ENCODE measurements at places on chromosomes 5 and 9. TPM values are rescaled to one million over a fixed set of nuclear protein-coding genes. Genes with fewer than 3 reads are reported as not detected.

GRCh38 chr9:37428345-37428744 lies 5.8 kb downstream of the GRHPR start:
- H3K27ac ChIP-seq, result no peak overlapping the region
- H3K4me3 ChIP-seq, result no peak overlapping the region
- H3K36me3 ChIP-seq, result peaks cover 26% of the 10 kb centered on the region
- DNase-seq, result no peak
- H3K4me1 ChIP-seq, result peaks cover 19% of the 10 kb centered on the region

GRCh38 chr5:79456890-79457583 lies 56.9 kb downstream of the HOMER1 start:
- no peaks in the 10 kb centered on the region for H3K27me3 ChIP-seq
- H3K27ac ChIP-seq, result no peak overlapping the region
- no peaks in the 10 kb centered on the region for H3K36me3 ChIP-seq
- DNase-seq, result no peak
- no peaks in the 10 kb centered on the region for H3K4me1 ChIP-seq

PDGFRB gene
- 108 TPM for total RNA-seq

DNA sequence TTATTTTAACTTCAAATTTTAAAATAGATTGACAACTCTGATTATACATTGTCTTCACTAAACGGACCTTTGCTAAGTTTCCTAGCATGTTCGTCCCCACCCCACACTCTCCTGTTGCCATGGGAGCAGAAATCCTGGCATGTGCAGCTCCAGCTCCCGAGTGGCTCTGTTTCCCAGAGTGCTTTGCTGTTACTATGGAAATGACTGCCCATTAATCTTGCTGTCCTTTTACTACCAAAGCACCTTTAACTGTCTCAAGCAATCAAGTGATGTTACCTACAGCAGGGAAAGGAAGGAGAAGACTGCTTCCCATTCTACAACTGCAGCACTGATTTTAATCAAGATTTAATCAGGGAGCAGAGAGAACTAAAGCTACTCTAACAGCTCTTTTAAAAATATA lies 212.0 kb upstream of the KIF2A start:
- H3K27ac ChIP-seq, result no peak overlapping the region
- H3K36me3 ChIP-seq, result no peaks in the 10 kb centered on the region
- H3K27me3 ChIP-seq, result no peaks in the 10 kb centered on the region
- peak; percentile 58 for DNase-seq

CDO1 gene
- total RNA-seq, result 28.5 TPM

GRCh38 chr5:10518347-10518746 lies 45.5 kb upstream of the ANKRD33B start:
- H3K4me1 ChIP-seq, result peaks cover 11% of the 10 kb centered on the region
- no peak for DNase-seq
- no peak overlapping the region for H3K4me3 ChIP-seq
- no peaks in the 10 kb centered on the region for H3K27me3 ChIP-seq
- H3K36me3 ChIP-seq, result no peaks in the 10 kb centered on the region

GRCh38 chr9:2424619-2425033 lies 197.0 kb upstream of the VLDLR start:
- H3K4me3 ChIP-seq, result no peak overlapping the region
- no peaks in the 10 kb centered on the region for H3K36me3 ChIP-seq
- peaks cover 33% of the 10 kb centered on the region for H3K4me1 ChIP-seq

DNA sequence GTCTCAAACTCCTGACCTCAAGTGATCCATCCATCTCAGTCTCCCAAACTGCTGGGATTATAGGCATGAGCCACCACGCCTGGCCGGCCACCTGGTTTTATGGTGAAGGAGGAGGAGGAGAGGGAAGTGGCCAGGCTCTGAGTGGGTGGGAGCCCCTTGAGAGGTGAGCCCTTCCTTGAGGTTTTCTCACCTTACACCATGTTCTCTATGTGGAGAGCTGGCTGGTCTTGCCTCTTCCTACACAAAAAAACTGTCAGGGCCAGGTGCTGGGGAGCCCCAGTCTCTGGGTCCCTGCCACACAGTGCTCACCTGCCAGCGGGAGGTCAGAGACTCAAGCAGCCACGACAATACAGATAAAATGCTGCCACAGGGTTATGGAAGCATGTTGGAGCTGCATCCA lies 18.1 kb downstream of the SWI5 start:
- H3K36me3 ChIP-seq, result no peaks in the 10 kb centered on the region
- no peaks in the 10 kb centered on the region for H3K27me3 ChIP-seq
- no peak overlapping the region for H3K27ac ChIP-seq
- H3K4me1 ChIP-seq, result no peaks in the 10 kb centered on the region

DNA sequence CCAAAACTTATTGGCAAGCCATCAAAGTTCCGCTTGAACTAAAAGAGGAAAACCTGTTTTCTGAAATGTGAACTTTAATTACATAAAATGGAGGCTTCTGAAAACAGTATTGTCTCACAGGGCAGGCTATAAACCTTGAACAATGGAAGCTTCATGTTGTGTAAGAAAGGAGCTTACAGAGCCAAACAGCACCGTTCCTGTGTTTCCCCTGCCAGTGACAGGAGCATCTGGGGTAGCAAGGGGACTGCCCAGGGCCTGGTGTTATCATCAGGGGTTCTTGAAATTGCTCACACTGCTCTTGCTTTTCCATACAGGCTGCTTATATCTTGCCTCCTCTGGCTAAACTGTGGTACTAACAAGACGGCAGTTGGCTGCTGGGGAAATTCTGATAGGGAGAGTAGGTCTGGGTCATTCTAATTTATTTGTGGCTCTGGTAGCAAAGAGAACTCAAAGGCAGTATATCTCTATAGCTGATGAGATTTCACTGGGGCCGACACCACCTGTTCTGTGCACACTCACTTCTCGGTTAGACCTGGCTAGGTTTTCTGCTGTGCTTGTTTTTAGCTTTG lies 40.4 kb downstream of the BASP1 start:
- no peak for DNase-seq
- no peak overlapping the region for H3K4me3 ChIP-seq
- peaks cover 10% of the 10 kb centered on the region for H3K4me1 ChIP-seq
- no peaks in the 10 kb centered on the region for H3K27me3 ChIP-seq

DNA sequence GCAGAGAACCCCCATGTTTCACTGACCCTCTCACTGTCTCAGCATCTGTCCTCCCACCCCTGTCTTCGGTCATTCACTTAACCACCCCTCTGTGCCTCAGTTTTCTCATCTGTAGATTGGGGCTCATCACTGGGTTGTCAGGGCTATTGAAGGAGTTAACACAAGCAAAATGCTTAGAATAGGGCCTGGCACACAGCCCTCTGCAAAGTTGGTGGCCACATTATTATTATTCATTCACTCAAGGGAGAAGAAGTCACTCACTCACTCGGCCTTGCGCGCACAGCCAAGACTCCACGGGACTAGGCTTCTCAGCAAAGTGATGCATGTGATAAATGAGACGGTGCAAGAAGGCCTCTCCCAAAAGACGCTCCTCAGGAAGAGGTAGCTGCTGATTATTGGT lies 8.0 kb downstream of the PDGFRB start:
- no peak overlapping the region for H3K4me3 ChIP-seq
- no peaks in the 10 kb centered on the region for H3K4me1 ChIP-seq
- H3K27ac ChIP-seq, result peak overlapping the region; percentile 17
- H3K27me3 ChIP-seq, result no peaks in the 10 kb centered on the region
- no peaks in the 10 kb centered on the region for H3K36me3 ChIP-seq

SLC31A1 gene
- 12.0 TPM for total RNA-seq

GRCh38 chr5:149273950-149274349 lies 2.3 kb downstream of the AFAP1L1 start:
- H3K27ac ChIP-seq, result no peak overlapping the region
- DNase-seq, result no peak
- H3K27me3 ChIP-seq, result no peaks in the 10 kb centered on the region
- H3K4me1 ChIP-seq, result peaks cover 6% of the 10 kb centered on the region
- no peak overlapping the region for H3K4me3 ChIP-seq

- H3K27ac ChIP-seq, result peak overlapping the region; percentile 74
- H3K4me3 ChIP-seq, result no peak overlapping the region
- no peak for DNase-seq
- H3K36me3 ChIP-seq, result no peaks in the 10 kb centered on the region
These were observed 36.8 kb upstream of the NFIB start for GRCh38 chr9:14350754-14351153.

GRCh38 chr5:39172593-39172992 lies 46.8 kb downstream of the FYB1 start:
- DNase-seq, result no peak
- H3K27me3 ChIP-seq, result no peaks in the 10 kb centered on the region
- H3K36me3 ChIP-seq, result no peaks in the 10 kb centered on the region
- no peak overlapping the region for H3K4me3 ChIP-seq
- no peak overlapping the region for H3K27ac ChIP-seq

DNA sequence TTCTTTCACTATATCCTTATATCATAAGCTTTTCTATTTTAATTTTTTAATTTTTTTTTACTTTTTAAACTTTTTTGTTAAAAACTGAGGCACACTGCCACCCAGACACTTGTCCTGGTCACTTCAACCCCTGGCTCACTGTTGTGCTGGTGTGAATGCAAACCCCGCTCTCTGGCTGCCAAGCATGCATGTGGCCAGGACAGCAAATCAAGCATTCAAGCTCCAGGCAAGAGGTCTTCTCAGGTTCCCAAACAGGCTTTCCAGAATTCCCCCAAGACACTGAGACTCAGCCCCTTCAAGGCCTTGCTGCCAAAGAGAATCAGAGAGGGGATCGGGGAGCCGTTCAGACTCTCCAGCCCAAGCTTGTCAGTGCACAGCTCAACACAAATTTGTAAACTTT lies 139.9 kb downstream of the FANCC start:
- H3K4me1 ChIP-seq, result no peaks in the 10 kb centered on the region
- no peak overlapping the region for H3K27ac ChIP-seq
- no peaks in the 10 kb centered on the region for H3K36me3 ChIP-seq
- H3K4me3 ChIP-seq, result no peak overlapping the region
- H3K27me3 ChIP-seq, result no peaks in the 10 kb centered on the region

GRCh38 chr9:78839252-78839651 lies 542.3 kb downstream of the PSAT1 start:
- no peaks in the 10 kb centered on the region for H3K36me3 ChIP-seq
- H3K27me3 ChIP-seq, result no peaks in the 10 kb centered on the region
- no peaks in the 10 kb centered on the region for H3K4me1 ChIP-seq
- no peak overlapping the region for H3K4me3 ChIP-seq

- peaks cover 88% of the 10 kb centered on the region for H3K36me3 ChIP-seq
- DNase-seq, result no peak
These were observed 48.3 kb downstream of the IARS1 start for GRCh38 chr9:92245005-92245797.

DNA sequence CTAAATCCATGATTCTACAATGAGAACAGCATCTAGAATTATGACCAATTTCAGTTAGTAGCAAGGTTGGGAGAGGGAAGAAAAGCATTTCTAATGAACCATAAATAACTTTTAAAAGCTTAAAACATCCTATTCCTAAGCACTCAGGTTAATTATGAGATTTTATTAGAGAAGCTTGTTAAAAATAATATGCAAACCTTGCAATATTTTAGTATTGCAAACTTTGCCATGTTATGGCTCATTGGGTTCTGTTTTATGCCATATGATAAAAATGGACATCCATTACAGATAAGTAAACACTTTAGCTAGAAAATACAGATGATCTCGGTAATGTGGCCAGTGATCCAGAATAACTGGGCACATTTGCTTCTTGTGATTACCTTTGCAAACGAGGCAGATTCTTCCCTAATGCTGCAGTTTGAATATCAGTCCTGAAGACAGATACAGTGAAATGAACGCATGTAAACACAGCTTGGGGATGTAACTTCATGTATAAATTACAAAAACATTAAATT lies 447.0 kb downstream of the PLK2 start:
- no peaks in the 10 kb centered on the region for H3K27me3 ChIP-seq
- no peak overlapping the region for H3K4me3 ChIP-seq
- H3K36me3 ChIP-seq, result no peaks in the 10 kb centered on the region
- no peaks in the 10 kb centered on the region for H3K4me1 ChIP-seq

DNA sequence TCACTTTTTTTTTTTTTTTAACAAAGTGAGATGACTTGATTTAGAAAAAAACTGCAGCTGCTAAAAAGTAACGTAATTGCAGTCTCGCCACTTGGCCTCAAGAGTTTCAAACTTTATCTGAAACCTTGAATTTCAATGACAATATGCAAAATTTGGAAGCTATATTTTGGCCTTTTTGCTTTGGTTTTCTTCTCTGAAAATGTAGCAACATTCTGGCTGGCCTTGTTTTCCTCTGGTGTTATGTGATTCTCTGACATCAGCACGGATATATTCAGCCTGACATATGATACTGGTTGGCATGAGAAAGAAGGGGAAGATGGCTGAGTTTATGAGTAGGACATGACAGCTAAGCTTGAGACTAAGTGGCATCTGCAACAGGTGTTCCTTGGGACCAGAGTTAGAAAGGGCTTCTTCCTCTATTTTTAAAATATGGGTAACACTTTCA lies 136.5 kb downstream of the MEF2C start:
- H3K36me3 ChIP-seq, result peaks cover 20% of the 10 kb centered on the region
- no peak overlapping the region for H3K27ac ChIP-seq
- H3K4me3 ChIP-seq, result no peak overlapping the region
- H3K27me3 ChIP-seq, result no peaks in the 10 kb centered on the region

GRCh38 chr9:129160712-129161533 lies 17.1 kb downstream of the IER5L start:
- no peak overlapping the region for H3K4me3 ChIP-seq
- no peaks in the 10 kb centered on the region for H3K4me1 ChIP-seq
- no peak overlapping the region for H3K27ac ChIP-seq
- H3K36me3 ChIP-seq, result no peaks in the 10 kb centered on the region

DNA sequence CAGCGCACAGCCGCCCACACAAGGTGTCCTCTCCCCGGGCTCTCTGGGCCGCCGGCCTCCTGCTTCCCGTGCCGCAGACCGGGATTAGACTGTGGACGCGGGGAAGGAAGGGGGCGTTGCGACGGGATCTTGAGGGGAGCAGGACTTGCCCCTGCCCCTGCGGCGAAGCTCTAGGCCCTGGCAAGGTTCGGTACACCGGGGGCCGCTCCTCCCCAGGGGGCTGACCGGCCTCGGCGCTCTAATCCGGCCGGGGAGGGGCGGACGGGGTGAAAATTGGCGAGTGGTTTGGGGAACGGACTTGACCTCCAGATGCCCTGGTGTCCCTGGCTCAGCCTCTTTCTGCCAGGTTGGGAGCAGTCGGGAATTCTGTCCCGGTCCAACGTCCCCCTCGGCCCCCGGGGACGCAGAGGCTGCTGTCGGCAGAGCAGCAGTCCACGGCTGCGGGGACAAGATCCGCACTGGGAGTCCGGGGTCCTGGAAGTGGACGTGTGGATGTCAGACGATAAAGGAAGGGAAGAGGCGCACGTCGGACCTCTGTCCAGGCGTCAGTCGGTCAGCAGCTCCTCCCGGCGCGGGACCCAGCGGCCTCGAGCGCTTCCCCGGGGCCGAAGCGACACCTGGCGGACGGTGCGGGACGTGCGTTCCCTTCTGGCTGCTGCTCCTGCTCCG lies 1.9 kb upstream of the CNTFR start:
- peak overlapping the region; percentile 34 for H3K27ac ChIP-seq
- H3K4me3 ChIP-seq, result no peak overlapping the region
- H3K4me1 ChIP-seq, result peaks cover 12% of the 10 kb centered on the region
- DNase-seq, result peak; percentile 82
- H3K27me3 ChIP-seq, result no peaks in the 10 kb centered on the region
- no peaks in the 10 kb centered on the region for H3K36me3 ChIP-seq

GABRA6 gene
- not detected for total RNA-seq

NINJ1 gene
- total RNA-seq, result 89.4 TPM

Data from thyroid gland (tissue), 4 donors.